Natural killer cell treated with Interleukin-12 subunit alpha and Interleukin-12 subunit beta and Interleukin-15 and Interleukin-18, amount 100 ng/mL, for 72 hours (primary cell): ENCODE measurements at places on chromosomes 11 and 22. TPM values are rescaled to one million over a fixed set of nuclear protein-coding genes. Genes with fewer than 3 reads are reported as not detected.

GAB4 gene
- not detected for total RNA-seq

DNA sequence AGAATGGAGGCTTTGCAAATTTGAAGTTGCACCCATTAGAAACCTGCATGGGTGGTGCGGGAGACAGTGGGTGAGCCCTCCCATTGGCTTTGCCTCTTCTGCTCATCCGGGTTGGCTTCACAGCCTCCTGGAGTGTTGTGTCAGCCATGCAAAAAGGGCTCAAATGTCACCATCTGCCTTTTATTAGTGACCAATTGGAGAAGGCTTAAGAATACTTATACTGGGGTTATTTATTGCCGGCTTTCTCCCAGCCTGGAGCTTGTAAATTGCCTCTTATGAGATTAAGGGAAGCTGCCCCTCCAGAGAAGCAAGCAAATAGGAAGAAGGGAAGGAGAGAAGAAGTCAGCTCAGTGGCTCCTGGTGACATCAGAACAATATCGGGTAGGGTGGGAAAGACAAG is 182.6 kb downstream of the ST3GAL4 start:
- DNase-seq = no peak

- DNase-seq = no peak
These were observed 58.2 kb upstream of the B3GAT1 start for GRCh38 chr11:134470238-134470637.

RHOD gene
- total RNA-seq = not detected

- peak; percentile 67 for DNase-seq
These were observed 14.2 kb downstream of the TMEM121B start for GRCh38 chr22:17106785-17107546.

- no peak for DNase-seq
These were observed 23.7 kb downstream of the MUC5AC start for GRCh38 chr11:1181420-1181819.

ACRV1 gene
- total RNA-seq = not detected

DNA sequence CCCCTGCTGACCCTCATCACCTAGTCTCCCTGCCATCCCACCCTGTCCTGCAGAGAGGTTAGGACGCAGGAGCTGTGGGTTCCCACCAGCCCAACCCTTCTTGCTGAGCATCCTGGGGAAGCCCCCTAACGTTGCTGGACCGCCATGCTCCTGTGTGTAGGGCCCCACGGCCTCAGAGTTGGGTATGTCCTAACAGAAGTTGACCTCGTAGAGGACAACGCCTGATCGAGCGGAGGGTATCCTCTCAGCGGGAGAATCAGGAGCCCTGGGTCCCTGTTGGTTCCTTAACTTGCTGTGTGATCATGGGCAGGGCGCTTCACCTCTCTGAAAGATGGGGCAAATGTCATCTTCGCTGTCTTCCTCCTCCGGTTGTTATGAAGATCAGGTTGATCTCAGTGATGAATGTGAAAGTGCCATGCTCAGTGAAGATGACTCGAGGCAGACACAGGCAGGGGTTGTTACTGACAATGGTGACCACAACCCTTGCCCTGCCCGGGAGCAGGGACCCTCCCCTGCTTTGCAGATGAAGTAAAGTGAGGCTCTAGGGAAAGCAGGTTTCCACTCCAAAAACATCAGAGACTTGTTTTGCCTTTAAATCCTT is 19.3 kb upstream of the CD5 start:
- DNase-seq = no peak

MAPK8IP2 gene
- total RNA-seq = 0.08 TPM

BET1L gene
- total RNA-seq = 51.4 TPM

HBG2 gene
- total RNA-seq = not detected

GAL gene
- total RNA-seq = 1.1 TPM

MFRP gene
- total RNA-seq = not detected

- DNase-seq = no peak
These were observed 30.0 kb downstream of the PARVG start for GRCh38 chr22:44210722-44211121.

DNA sequence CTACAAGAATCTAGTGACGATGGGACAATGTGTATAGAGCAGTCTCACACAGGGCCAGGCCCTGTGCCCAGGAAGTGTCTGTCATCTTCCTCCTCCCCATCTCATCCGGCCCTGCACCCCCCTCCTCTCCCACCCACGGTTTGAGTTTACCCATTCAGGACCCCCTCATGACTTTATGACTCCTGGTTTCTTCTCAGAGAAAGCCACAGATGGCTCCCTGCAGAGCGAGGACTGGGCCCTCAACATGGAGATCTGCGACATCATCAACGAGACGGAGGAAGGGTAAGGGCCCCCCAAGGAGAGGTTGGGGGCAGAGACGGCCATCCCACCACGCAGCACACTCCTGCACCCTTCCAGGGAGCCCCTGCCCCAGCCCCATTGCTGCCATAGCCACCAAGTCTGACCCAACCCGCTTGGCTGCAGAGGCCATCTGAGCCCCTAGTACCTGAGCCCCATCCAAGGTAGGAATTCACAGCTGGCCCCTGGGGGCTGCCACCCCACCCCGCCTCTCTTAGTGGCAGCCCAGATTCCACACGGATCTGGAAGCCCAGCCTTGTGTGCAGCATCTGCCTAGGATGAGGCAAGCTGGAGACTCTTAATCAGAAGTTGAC is 18.1 kb downstream of the TOM1 start:
- no peak for DNase-seq

- DNase-seq = no peak
These were observed 75.8 kb downstream of the CD44 start for GRCh38 chr11:35214792-35215193.

DNA sequence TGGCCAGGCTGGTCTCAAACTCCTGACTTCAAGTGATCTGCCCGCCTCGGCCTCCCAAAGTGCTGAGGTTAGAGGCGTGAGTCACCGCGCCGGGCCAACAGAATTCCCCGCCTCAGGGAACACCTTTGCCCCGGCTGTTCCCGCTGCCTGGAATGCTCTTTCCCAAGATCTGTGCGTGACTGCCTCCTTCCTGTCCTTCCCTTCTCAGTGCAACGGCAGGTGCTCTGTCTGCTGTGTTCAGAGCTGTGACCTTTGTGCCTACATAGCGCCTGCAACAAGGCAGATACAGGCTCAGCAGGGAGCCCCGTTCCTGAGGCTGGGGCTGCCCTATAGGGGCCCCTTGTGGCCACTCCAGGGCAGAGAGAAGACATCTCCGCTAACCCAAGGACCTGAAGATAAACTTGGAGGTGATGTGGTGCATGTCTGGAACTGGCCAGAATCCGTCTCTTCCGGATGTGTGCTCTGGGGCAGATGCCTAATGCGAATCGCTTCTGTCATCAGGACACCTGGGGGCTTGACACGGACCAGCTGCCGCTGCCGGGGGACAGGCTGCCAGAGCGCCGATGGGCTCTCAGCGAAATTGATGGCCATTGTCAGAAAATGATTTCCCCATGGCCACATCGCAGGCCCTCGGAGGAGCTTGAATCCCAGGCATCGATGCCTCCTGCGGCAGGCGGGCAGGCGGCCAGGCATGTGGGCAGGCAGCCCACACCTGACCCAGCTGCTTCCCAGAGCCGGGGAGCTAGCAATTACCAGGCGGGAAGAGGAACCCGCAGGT is 43.5 kb upstream of the TCF20 start:
- no peak for DNase-seq

GRCh38 chr11:99170591-99170990 is 149.8 kb downstream of the CNTN5 start:
- no peak for DNase-seq

GGTLC2 gene
- total RNA-seq = not detected
